Upper lobe of right lung (tissue), 1 donor: ENCODE measurements at places on chromosomes 2 and 18. TPM values are rescaled to one million over a fixed set of nuclear protein-coding genes. Genes with fewer than 3 reads are reported as not detected.

Gene SLC4A5
- total RNA-seq: 3.2 TPM

GRCh38 chr2:172326211-172326509 lies 101.2 kb upstream of the ITGA6 start:
- no peak for DNase-seq

GRCh38 chr2:102664471-102664909 lies 45.1 kb downstream of the SLC9A2 start:
- DNase-seq: no peak

Gene COLEC11
- total RNA-seq: 1.5 TPM

Gene RRM2
- 2.3 TPM for total RNA-seq

DNA sequence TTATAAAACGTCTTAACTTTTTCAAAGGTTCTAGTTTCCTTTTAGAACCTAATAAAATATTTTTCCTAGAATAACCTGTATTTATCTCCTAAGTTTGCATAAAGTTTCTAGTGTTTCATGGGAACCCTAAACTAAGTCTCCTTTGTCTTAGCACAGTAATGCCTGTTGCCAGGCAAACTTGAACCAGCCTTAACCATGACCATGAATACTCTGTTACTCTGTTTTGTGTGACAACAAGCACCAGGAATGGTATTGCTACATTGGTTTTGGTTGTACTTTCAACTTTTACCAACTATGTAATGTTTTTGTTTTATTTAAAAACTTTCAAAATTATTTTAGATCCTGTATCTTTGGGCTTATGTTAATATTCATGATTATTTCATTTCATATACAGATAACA lies 137.6 kb downstream of the CERS6 start:
- DNase-seq: no peak
